ENCODE measurements at places on chromosomes 1 and 21.

DNA sequence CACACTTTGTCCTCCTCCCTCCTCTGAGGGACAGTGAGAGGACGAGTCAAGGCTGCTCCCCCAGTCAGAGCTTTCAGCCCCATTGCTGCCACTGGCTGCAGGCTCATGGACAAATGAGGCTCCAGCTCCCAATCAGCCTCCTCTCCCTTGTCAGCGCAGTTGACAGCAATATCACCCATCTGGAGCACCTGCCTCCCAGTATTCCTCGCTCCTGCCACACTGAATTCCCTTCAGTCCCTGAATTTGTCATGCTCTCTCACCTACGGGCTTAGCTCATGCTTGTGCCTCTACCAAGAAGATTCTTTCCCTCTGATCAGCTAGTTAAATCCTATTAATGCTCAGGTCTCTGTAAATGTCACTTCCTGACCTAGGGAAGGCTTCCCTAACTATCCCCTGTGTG is 54.4 kb upstream of the SYT6 start:
- no peak for DNase-seq

DNA sequence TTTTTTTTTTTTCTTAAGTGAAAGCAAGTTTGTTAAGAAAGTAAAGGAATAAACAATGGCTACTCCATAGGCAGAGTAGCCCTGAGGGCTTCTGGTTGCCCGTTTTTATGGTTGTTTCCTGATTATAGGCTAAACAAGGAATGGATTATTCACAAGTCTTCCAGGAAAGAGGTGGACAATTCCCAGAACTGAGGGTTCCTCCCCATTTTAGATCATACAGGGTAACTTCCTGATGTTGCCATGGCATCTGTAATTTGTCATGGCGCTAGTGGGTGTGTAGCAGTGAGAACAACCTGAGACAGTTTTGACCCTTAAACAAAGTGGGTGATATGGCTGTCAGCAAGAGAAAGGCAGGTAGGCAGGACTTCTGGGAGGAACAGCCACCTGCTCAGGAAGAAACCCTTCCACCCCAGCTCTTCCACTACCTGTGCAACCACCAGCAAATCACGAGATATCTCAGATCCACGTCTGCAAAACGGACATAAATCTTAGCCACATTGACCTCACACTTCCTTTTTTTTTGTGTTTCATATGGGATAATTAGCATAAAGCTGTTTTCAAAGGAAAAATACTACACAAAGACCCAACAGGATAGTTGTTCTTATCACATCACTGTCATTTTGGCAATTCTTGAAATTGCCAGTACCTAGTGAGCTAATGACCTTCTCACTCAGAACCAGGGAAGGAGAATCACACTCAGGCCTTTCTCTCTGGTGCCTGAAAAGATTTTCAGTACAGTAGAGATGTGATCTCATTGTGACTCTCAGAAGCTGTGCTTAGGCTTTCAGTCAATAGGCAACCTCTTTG is 34.8 kb upstream of the DUSP10 start:
- DNase-seq, result no peak

DNA sequence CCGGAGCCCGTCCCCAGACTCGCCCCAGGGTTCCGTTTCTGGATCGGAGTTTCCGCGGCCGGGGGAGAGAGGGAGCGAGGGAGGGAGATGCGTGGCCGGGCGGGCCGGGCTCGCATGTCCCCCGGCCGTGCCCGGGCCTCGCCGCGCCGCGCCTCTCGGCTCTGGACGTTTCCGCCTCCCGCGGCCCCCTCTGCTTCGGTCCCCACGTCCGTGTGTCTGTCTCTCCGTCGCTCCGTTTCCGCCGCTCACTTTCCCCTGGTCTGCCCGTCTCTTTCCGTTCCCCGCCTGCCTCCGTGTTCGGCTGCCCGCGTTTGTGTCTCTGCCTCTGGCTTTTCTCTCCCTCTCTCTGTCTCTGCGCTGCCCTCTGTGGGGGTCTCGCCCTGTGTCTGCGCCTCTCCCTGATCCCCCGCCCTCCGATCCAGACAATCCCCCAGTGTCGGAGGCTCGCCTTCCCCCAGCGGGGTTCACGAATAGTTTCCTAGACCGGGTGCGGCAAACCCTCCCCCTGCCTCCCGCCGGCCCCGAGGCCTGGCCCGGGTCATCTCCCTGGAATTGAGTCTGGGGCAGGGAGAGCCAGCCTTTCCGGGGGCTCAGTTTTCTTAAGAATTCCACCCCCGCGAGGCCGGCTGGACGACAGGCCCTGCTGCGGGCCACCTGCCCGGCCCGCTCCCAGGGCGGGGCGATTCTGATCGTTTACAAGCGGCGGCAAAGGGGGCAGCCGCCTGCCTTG is 735 bp downstream of the NBL1 start:
- DNase-seq, result no peak

DNA sequence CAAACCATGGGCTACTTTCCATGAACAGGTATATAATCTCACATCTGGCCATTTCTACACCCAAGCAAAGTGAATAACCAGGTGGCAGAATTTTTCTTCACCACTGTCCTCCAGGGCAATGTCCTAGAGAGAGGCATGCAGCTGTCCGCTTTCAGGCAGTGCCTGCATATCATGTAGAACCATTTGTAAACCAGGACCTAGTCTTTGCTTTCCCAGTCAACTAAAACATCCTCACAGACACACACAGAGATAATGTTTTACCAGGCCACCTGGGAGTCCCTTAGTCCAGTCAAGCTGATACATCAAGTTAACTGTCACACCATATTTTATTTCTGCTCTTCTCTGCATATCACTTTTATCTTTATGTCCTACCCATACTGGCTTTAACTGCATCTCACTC is 26.2 kb downstream of the TNFSF18 start:
- DNase-seq, result no peak

GRCh38 chr1:212635141-212635631 is 26.6 kb downstream of the ATF3 start:
- no peak for DNase-seq

GRCh38 chr21:45281411-45282282 is 6.0 kb downstream of the POFUT2 start:
- DNase-seq, result no peak

DNA sequence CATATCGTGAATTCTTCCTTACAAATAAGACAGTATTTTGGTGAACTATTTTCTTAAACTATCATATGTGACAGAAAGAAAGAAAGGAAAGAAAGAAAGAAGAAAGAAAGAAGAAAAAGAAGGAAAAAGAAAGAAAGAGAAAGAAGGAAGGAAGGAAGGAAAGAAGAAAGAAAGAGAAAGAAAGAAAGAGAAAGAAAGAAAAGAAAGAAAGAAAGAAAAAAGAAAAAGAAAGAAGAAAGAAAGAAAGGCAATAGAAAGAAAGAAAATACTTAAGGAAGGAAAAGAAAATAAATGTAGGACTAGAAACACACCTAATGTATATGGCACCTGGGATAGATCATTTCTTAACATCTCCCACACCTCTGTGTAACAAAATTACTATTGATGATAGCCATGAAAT is 120.4 kb downstream of the PLA2G4A start:
- DNase-seq, result no peak

- no peak for DNase-seq
These were observed 8.5 kb downstream of the CFHR4 start for GRCh38 chr1:196896355-196896754.

DNA sequence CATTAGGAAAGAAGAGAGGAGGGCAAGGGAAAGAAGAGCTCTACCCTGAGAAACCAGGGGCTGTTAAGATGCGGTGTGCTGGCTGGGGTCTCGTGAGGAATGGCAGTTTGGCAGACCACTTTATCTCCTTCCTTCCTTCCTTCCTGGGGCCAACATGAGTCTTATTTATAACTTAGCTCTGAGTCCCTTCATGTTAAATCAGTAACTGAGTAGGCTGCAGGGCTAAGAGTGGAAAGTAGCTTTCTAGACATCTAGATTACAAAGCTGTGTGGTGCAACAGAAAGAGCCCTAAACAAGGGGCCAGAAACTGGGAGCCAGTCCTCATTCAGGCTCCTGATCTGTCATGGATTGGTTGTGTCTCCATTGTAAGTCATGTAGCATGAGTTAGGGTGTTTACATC is 135.4 kb upstream of the DUSP10 start:
- DNase-seq, result no peak

DNA sequence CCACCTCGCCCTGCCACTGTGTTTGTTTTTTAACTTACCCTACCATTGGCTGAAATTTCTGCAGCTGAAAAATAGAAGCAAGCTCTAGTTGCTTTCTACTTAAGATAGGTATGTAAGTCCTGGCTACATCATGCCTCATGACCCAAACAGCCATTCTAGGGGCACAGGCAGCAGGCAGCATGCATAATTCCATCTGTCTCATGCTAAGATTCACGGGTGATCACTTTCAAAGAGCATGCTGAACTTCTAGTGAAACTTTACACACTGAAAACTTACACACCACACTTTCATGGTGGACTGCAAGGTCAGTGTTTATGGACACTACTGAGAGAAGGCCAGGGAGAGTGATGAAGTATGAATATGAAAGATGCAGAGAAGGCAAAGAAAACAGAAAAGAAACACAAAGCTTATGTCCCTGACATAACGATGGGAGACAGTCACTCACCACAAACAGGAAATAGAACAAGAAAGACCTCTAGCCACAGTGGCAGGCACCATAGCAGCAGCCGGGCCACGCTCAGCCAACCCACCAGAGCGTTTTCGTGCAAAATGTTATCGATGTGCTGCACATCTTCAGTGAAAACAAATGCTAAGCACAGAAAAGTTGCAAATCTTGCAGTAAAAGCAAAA is 102.3 kb upstream of the TIAM1 start:
- no peak for DNase-seq

- no peak for DNase-seq
These were observed 16.3 kb downstream of the AGMAT start for GRCh38 chr1:15568387-15569073.

GRCh38 chr21:39750670-39751069 is 5.7 kb downstream of the IGSF5 start:
- DNase-seq, result no peak

- no peak for DNase-seq
These were observed 146.9 kb upstream of the POGK start for GRCh38 chr1:166692346-166692745.

- no peak for DNase-seq
These were observed 419.3 kb downstream of the KCTD3 start for GRCh38 chr1:215986401-215986800.

DNA sequence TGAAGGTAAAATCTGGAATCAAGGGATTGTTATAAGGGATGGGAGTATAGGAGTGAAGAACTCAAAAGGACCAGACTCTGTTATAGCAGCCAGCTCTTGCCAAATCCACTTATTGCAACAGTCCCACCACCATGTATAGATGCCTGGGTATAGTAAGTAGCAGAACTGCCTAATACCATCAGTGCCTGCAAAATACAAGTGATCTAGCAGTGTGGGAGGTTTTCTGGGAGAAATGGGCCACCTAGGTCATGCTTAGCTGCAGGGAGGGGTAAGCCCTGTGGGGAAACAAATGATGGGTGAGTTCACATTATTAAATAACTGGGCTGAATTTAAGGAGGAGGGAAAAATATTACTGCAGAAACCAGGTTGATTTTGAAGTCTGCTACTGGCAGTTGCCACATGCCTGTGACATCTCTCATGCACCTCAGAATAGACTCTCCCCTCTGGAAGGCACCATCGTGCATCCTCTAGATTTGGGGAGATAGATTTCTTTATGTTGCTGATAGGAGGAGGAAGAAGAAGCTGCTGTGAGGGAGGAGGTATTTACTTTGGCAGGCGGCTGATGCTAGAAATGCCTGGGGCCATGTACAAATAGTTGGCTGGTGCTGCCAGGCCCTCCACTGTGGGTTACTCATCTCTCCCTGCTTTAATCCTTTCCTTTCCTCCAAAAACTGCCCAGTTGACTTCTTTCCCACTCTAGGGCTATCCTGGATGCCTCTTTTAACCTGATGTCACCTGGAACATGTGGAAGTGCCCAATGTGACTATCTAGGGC is 27.5 kb downstream of the HLX start:
- DNase-seq, result no peak

DNA sequence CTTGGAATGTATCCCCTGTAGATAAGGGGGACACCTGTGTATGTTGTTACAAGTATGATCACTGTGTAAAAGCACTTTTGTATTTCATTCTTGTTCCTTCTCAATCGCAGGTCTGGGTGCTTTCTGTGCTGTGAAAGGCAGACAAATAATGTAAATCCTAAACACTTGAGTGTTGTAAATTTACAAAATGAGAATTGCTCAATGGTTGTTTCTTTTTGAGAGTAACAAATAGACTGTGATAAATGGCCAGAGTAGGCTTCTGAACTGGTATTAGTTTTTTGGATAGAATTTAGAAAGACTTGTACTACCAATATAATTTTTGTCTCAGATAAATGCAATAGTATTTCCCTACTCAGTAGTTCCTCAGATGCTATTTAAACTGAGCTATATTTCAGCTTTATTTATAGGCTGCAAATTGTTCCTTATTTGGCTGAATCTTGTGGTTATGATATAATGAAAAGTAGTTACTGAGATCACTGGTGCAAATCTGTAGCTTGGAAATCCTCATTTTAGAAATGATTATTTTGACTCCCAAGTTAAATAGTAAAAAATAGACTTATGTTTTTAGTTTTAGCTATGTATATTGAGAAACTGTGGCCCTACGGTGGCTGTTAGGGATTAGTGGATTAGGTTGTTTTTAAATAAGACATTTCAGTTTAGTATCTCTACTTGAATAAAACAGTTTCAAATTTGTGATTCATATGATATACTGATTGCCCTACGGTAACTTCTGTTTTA is 9.2 kb downstream of the BACH1 start:
- no peak for DNase-seq

DNA sequence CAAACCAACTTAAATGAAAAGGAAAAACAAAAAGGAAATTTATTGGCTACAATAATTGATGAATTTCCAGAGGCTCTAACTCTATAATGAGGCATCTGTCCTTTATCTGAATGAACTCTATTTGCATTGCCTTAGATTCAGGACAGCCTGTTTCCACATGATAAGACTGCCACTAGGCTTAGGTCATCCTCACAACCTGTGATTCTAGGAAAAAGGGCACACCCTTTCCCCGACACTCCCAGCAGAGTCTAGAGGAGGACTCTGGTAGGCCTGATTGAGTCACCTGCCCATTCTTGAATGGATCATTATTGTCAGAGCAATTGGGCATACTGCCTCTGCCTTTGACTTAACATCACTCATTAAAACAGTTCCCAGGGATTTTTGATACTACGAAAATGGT is 262.8 kb downstream of the TPR start:
- no peak for DNase-seq

DNA sequence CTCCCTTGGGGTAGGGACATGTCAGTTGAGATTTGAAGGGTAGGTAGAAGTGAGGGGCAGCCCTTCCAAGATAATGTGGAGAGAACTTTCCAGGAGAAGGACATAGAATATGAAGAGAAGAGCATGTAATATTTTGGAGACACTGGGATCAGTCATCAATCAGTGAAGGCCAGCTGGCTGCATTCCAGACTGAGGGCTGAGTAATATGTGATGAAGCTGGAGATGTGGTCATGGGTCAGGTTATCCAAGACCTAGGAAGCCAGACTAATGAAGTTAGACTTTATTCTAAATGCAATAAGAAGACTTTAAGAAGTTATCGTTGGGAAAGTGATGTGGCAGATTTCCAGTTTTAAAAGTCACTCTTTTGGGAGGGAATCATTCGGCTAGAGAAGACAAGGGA is 262.0 kb downstream of the HMCN1 start:
- no peak for DNase-seq

DNA sequence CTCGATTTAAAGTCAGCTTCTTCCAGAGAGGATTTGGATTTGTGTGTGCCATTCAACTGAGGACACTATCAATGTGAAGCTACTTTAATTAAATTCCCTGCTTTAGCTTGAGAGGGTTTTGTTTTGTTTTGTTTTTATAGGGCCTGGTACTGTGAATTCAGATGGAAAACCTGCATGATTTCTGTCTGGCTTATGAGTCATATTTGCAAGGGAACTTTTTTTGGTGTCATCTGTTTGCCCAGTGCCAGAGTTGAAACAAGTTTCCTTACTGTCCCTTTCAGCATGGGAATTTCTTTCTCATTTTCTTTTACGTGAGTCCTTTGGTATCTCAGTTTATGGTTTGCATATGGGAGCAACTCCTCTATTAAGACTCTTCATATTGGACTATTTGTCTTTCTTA is 194.6 kb downstream of the GREM2 start:
- DNase-seq, result no peak
